ENCODE measurements at places on chromosomes 7 and 10.

- no peak for DNase-seq
These were observed 80.1 kb downstream of the ITGB1 start for GRCh38 chr10:32877915-32878314.

DNA sequence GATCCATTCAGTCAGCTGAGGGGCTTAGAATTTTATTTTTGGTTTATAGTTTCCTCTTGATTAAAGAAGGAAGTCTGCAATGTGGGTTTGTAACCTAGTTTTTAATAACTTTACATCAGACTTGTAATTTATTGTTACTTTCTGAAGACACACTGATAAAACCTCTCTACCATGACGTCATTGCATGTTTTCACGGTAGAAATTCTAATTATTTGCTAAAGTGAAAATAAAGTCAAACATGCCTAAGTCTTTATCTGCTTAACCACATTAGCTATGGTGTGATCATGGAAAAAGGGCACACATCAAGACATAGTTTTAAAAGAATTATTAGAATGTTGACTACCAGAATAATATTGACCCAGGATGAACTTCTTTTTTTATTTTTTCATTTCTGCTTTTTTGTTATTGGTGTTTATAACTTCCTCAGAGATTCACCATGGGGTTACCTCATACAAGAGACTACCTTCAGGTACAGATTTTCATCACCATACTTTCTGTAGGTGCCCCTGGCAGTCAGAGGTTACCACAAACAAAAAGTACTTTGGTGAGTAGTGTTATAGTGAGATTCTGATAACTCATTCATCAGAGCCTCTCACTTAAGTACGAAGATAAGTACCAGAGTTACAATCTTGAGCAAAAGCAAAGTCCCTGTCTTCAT is 7.0 kb upstream of the PANK1 start:
- no peak for DNase-seq

DNA sequence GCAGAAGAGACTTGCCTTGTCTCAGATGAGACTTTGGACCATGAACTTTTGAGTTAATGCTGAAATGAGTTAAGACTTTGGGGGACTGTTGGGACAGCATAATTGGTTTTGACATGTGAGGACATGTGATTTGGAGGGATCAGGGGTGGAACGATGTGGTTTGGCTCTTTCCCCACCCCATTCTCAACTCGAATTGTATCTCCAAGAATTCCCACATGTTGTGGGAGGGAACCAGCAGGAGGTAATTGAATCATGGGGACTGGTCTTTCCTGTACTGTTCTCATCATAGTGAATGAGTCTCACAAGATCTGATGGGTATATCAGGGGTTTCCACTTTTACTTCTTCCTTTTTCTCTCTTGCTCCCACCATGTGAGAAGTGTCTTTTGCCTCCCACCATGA is 229.7 kb upstream of the KCND2 start:
- DNase-seq, result no peak

DNA sequence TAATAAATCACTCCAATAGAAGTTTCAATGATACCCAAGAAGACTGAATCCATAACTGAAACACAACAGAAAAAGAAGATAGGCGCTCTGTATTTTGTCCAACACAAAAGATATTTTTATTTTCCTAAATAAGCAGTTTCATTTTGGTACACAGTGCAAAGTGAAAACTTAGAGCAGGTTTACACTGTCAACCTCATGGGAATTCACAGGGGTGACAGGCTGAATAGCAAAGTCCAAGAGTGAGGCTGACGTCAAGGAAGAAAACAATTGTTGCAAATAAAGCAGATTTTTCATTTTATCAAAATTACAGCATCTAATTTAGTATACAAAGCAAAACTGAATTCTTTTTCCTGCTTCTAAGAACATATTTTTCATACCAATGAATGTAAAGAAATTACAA is 28.6 kb downstream of the NAMPT start:
- no peak for DNase-seq

DNA sequence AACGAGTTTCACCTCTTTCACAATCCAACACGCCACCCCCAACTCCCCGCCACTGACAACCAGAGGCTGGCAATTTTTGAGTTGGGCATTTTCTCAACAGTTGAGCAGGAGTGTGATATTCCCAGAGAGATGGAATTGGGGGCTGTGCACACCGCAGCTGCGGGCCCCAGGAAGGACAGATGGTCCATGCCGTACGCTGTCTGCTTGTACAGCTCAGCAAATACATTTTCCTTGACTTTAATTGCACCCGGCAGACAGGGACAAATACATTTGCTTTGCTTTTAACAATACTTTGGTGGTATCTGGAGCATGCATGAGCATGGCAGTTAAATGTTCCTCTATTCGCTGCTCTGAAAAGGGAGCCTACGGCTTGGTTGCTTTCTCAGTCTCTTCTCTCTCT is 354.2 kb upstream of the DPP6 start:
- DNase-seq, result no peak

DNA sequence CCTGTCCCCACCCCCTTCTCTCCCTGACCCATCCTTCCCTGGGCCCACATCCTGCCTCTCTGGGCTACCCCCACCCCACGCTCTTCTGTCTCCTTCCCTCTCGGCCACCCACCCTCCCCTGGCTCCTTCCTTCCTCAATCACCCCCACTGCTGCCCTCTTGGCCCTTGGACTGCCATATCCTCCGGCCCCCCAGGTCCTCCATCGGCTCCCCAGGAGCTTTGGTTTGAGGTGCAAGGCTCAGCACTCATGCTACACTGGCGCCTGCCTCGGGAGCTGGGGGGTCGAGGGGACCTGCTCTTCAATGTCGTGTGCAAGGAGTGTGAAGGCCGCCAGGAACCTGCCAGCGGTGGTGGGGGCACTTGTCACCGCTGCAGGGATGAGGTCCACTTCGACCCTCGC is 10.9 kb downstream of the EPHB6 start:
- DNase-seq, result no peak

DNA sequence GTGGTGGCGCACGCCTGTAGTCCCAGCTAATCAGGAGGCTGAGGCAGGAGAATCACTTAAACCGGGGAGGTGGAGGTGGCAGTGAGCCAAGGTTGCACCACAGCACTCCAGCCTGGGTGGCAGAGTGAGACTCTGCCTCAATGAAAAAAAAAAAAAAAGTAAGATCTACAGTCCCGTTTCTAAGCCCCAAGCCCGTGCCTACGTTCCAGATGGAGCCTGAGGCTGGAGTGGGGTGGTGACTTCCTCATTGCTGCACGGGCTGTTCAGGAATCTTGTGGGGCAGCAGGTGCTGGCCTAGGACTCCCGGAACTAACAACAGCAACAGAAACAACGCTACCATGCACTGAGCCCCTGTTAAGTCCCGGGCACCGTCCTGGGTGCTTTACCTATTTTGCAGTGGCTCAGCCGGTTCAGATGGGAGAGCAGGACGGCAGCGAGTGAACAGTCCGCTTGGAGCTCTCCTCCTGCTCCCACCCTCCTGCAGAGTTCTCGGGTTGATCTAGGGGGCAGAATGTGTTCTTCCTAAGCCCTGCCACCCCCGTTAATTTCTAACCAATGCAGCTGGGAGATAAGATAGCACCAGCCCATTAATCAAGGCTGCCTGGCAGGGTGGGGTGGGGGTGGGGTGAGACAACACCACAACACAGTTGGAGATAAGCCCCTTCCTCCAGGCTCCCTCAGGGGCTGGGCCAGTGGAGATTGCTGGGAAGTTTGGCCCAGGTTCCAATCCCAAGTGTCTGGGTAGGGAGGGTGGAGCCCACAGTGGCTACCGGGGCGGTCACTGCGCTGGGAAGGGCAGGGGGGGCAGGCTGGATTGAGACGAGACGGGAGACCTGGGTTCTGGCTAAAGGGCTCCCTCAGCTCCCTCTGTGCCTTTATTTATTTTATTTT is 17.0 kb upstream of the SFRP5 start:
- peak; percentile 76 for DNase-seq

DNA sequence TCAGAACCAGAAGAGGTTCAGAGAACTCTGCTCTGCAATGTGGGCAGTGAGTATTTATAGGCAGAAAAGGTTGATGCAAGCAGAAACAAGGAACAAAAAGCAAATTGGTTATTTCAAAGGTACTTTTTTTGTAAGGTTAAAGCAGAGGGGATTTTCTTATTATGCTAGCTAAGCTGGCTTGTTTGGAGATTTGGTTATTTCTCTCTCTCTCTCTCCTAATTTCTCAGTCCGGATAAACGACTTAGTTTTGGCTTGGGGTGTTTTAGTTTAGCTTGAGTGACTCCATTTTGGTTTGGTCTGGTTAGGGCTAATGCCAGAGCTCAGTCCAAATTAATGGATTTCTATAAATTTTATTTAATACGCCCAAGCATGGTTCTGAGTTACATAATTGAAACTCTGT is 566.8 kb downstream of the SH2D4B start:
- DNase-seq, result no peak

DNA sequence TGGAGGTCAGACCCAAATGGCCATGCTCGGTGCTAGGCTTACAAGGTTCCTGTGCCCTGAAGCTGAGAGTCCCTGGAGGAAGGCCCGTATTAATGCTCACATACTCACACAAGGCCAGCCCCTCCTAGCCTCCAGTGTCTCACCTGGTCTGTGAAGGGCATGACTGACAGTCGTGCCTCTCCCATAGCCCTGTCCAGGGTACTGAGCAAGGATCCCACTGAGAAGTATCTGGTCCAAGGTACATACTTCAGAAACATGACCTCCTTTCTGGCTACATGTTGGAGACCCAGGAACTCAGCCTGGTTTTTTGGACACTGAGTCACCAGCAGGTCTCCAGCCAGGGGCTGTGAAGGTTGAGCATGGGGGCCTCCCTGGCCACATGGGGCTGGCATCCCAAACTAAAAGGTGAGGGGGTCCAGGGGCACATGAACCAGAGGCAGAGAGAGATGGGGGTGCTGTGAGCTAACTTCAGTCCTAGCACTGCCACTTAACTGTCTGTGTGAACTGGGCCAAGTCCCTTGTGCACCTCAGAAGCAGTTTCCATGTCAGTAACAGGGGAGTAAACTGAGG is 17.6 kb upstream of the RASGEF1A start:
- DNase-seq, result no peak

- DNase-seq, result no peak
These were observed 118.8 kb downstream of the JAZF1 start for GRCh38 chr7:28061824-28062196.
